ENCODE measurements at places on chromosomes 11 and 22.

DNA sequence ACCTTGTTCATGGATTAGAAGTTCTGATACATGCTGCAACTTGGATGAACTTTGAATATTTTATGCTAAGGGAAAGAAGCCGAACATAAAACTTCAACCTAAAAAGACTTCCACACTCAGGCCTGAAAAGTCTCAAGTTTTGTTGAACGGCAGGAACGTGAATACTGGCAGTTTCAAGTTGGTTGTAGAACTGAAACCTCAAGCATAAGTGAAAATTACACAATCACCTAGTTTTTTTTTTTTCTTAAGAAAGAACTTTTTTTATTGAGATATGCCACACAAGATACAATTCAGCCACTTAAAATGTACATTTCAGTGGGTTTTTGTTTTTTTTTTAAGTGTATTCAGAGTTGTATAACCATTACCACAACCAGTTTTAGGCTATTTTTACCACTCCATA, 50.8 kb upstream of the ADORA2A start:
- DNase-seq: no peak

DNA sequence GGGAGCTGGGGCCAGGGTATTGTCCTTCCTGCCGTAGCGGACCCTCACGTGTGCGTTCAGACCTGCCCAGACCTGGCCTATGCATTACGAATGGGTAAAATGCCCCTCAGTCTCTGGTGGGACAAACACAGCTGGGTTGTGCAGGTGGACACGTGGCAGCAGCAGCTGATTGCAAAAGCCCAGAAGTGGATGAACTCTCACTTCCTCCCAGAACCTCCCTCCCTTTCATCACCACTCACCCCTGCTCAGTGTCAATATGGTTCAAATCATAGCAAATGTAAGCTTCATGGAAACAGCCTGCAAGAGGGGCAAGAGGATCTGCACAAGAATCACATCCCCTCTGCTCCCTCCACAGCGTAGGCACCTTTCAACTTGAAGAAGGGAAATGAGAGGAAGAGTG, 352.1 kb downstream of the OPCML start:
- no peak for DNase-seq

GRCh38 chr11:48161951-48162884, 54.4 kb upstream of the OR4B1 start:
- no peak for DNase-seq

- DNase-seq: no peak
Observed at GRCh38 chr11:116406042-116406441, 366.7 kb downstream of the BUD13 start.

DNA sequence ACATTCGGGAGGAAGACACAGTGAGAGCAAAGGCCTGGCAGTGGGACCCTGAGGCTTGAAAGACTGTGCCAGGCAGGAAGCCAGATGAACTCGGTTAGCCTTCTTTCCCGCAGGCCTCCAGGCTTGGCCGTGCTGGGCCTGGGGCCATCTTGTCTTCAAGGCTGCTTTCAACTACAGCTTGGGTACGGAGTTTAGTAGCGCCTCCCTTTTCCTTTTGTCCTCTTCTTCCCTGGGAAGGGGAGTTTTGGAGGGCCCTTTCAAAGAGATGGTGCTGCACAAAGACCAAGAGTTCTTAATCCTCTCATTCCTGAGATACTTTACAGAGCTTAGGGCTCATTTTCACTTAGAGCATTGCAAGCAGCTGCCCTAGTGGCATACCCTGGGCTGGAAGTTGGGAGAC, 87.5 kb downstream of the TP53I11 start:
- DNase-seq: no peak

DNA sequence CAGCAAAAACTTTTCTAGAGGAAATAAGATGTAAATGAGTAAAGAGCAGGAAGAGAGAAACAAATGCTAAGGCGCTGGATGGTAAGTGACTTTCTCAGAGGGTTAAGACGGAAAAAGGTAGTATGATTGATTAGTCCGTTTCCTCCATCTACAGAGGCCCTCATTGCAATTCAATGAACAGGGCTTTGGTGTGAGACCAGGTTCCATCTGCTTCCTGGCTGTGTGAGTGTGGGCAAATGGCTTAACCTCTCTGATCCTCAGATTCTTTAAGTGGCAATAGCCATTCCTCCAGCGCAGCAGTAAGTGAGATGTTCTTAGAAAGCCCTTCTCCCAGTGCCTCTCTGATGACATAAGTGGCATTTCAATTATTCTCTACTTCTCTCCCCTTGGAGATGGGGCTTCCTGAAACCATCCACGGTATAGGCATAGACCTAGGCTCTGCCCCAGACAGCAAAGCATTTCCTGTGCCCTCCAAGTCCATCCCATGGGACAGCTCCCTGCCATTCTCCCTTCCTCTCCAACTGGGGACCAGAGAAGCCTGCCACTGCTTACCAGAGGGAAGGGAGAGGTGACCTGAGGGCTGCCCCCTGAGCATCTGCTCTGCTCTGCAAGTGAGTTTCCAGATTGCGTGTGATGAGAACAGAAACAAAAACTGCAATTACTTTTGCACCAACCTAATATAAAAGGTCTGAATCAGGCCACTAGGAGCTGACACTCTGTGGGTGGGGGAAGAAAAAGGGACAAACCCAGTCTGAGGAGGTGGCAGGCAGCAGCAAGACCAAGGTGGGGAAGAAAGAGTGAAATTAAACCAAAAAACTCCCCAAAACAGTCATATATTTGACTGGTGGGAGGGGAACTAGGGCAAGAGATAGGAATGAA, 12.7 kb upstream of the CD44 start:
- DNase-seq: no peak

- DNase-seq: no peak
Observed at GRCh38 chr11:118314988-118315411, 10.5 kb downstream of the CD3E start.

GRCh38 chr11:103696123-103696522, 340.3 kb upstream of the DDI1 start:
- no peak for DNase-seq

- no peak for DNase-seq
Observed at GRCh38 chr11:3831378-3832239, 9.2 kb downstream of the RHOG start.

DNA sequence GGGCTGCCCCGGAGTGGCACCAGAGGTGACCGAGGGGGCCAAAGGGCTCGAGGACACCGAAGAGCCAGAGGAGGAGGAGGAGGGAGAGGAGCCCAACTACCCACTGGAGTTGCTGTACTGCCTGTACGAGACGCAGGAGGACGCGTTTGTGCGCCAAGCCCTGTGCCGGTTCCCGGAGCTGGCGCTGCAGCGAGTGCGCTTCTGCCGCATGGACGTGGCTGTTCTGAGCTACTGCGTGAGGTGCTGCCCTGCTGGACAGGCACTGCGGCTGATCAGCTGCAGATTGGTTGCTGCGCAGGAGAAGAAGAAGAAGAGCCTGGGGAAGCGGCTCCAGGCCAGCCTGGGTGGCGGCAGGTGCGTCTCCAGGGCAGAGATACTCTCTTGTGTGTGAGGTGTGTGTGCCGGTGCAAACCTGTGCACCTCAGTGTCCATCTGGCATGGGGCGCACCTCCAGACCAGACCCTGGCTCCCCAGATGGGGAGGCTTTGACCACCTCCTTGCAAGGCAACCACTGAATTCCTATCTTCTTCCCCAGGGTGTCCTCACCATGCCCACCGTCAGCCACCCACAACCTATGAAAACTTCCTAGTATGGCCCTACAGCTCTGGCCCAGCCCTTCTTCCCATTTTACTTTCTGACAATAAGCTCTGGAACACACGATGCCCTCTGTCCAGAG, 3.4 kb downstream of the NLRP6 start:
- no peak for DNase-seq

- DNase-seq: no peak
Observed at GRCh38 chr11:68843052-68843561, 1.4 kb upstream of the CPT1A start.

GRCh38 chr22:28949788-28950187, 66.4 kb downstream of the ZNRF3 start:
- no peak for DNase-seq

DNA sequence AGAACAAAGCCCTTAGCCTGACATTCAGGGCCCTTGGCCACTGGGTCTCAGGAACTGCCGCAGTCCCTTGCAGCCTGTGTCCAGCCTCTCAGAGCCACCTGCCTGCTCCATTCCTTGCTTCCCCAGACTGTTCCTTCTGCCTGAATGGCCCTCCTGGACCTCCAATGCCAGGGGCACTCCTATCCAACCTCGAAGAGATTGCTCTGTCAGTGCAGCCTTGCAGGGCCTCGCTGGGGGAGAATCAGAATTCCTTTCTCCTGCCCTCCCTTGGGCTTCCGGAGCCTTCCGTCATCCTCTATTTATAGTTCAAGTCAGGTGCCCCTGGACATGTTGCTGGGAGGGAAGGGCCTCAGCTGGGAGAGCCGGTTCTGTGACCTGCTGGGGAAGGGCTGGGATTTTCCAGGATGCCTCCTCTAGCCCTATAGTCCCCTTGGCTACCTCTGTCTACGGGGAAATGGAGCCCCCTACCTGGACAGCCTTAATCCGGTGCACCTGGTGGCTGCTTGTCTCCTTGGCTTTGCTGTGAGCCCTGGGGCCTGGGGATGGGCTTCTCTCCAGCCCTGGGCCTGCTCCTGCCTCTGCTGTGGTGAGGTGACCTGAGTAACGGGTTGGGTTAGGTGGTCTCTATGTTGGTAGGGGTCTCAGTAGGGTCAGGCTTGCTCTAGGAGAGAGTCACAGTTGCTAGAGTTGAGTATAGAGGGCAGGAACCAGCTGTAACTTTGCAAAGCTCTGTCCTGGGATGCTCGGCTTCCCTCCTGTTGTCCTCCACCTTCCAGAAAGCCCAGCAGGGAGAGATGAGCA, 45.9 kb upstream of the SYT7 start:
- no peak for DNase-seq

- no peak for DNase-seq
Observed at GRCh38 chr11:32586576-32587190, 3.1 kb downstream of the EIF3M start.

DNA sequence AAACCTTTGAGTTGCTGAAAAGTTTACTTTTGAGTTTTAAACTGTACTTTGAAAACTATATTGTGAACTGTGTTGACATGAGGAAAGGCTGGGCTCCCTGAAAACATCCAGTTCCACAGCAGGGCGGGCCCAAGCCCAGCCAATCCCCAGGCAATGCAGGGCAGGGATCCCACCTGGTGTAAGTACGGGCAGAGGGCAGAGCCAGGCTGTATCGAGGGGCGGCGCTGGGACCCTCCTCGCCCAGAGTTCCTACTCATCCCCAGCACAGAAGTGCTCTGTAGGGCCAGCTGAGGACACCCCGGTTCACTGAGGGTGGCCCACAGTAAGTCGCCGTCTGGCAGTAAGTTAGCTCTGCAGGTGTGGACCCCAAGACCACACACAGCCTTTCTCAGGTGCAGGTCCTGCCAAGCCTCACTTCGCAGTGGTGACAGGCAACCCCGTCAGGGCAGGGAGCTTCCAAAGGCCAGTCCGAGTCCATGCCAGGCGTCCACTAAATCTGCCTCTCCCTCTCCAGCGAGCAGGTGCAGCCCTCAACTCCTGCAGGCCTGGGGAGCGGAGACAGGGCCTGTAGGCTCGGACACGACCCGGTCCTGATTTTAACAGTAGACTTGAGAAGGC, 6.3 kb downstream of the RASSF7 start:
- no peak for DNase-seq

- DNase-seq: no peak
Observed at GRCh38 chr11:81394311-81394710, 1339.4 kb downstream of the FAM181B start.

GRCh38 chr11:7021318-7021717, 1.0 kb downstream of the NLRP14 start:
- DNase-seq: no peak

GRCh38 chr11:124101737-124102136, 13.5 kb upstream of the VWA5A start:
- no peak for DNase-seq

GRCh38 chr11:63769042-63769713, 603 bp upstream of the ZFTA start:
- peak; percentile 14 for DNase-seq

DNA sequence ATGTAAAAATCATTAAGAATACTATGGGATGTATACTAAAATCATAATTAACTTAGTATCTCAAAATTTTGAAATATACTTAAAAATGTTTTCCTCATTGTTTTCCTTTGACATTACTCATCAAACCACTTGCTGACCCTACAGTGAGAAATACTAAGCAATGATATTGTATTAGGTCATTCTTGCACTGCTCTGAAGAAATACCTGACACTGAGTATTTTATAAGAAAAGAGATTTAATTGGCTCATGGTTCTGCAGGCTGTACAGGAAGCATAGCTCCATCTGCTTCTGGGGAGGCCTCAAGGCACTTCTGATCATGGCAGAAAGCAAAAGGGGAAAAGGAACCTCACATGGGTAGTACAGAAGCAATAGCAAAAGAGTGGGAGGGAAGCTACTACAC, 950.9 kb upstream of the CHORDC1 start:
- DNase-seq: no peak

GRCh38 chr11:62233730-62234129, 8.3 kb upstream of the SCGB1D2 start:
- no peak for DNase-seq

- DNase-seq: no peak
Observed at GRCh38 chr11:11522591-11522990, 99.2 kb downstream of the GALNT18 start.

GRCh38 chr22:25080855-25081254, 118.8 kb upstream of the CRYBB3 start:
- no peak for DNase-seq

DNA sequence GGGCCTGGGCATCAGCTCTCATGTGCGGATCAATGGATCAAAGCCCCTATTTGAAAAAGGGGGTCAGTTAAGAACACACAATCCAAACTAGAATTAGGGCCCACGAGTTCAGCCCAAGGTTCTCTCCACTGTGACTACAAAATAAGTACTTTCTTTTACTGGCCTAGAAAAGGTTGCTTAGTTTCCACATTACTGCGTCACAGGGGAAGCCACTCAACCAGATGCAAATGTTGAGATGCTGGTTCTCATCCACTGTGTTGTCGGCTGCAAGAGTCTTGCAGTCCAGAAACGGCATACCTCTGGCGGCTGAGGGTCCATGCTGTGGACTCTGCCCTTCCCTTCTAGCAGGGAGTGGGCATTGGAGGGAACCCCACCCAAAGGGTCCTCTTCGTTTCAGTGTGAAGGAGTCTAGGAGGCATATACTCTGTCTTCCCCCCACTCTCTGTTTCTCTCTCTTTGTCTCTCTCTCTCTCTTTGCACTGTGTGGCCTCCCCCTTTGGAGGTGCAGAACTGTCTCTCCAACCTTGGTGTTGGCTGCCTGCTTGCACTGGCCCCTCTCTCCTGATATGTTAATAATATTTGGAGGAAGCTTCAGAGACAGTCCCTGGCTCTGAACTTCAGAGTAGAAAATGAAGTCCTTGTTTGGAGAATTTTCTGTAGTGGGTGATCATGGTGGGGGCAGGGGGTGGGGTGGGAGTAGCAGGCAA, 99.0 kb upstream of the NNMT start:
- no peak for DNase-seq

DNA sequence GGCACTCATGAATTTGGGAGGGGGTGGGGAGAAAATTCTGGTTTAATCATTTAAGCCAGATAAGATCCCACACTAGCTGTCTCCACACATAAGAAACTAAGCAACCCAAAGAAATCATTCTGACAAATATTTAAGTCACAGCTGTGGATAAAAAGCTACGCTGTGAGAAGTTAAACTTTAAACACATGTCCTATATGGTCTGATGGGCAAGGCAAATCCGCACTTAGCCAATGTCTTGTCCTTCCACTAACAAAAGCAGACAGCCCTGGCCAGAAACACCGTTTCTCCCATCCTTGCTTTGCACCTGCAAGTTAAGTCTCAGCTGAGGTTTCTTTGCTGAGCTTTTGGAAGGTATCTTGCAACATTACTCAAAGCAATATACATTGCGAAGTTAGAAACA, 68.0 kb downstream of the ETS1 start:
- DNase-seq: no peak

All from activated naive CD4-positive, alpha-beta T cell (primary cell).